ENCODE measurements at places on chromosomes 12 and 14. TPM values are rescaled to one million over a fixed set of nuclear protein-coding genes. Genes with fewer than 3 reads are reported as not detected.

Gene MUCL1
- not detected for total RNA-seq

Gene NXPH4
- 6.8 TPM for total RNA-seq

Gene DAO
- total RNA-seq = not detected

Gene OR4E2
- total RNA-seq = not detected

Gene RIMBP2
- total RNA-seq = not detected

Gene FIGNL2
- total RNA-seq = 0.32 TPM

Gene EML5
- total RNA-seq = 1.0 TPM

Gene OTX2
- total RNA-seq = not detected

Gene SYNDIG1L
- total RNA-seq = not detected

Gene HOXC13
- total RNA-seq = 9.8 TPM

Gene MORN3
- total RNA-seq = 0.27 TPM

Gene EFS
- not detected for total RNA-seq

Gene LRTM2
- not detected for total RNA-seq

Gene AGAP2
- 0.16 TPM for total RNA-seq

Gene RHOF
- total RNA-seq = 198 TPM

Gene MYO1H
- total RNA-seq = not detected

Gene ZNF891
- total RNA-seq = 0.21 TPM

Gene TBX5
- total RNA-seq = not detected

Data from A549 treated with RU486 at 1 μM for 4 hours (cell line).